ENCODE measurements at places on chromosomes 13 and 19. TPM values are rescaled to one million over a fixed set of nuclear protein-coding genes. Genes with fewer than 3 reads are reported as not detected.

The FPR1 gene
- polyA plus RNA-seq = 2.6 TPM

The ACER1 gene
- not detected for polyA plus RNA-seq

The TPTE2 gene
- polyA plus RNA-seq = 0.13 TPM

The MYO1F gene
- 4.1 TPM for polyA plus RNA-seq

The PBX4 gene
- 0.87 TPM for polyA plus RNA-seq

The MEIS3 gene
- polyA plus RNA-seq = 12.4 TPM

The PIN1 gene
- 68.6 TPM for polyA plus RNA-seq
